Hippocampal formation (tissue), 2 donors: ENCODE measurements at places on chromosomes 7 and 10.

GRCh38 chr10:2208106-2208505 lies 470.8 kb upstream of the ADARB2 start:
- DNase-seq, result no peak

- DNase-seq, result no peak
Measured at GRCh38 chr10:61935077-61935476, 33.6 kb downstream of the ARID5B start.

GRCh38 chr10:96826438-96826837 lies 5.7 kb upstream of the LCOR start:
- DNase-seq, result no peak

DNA sequence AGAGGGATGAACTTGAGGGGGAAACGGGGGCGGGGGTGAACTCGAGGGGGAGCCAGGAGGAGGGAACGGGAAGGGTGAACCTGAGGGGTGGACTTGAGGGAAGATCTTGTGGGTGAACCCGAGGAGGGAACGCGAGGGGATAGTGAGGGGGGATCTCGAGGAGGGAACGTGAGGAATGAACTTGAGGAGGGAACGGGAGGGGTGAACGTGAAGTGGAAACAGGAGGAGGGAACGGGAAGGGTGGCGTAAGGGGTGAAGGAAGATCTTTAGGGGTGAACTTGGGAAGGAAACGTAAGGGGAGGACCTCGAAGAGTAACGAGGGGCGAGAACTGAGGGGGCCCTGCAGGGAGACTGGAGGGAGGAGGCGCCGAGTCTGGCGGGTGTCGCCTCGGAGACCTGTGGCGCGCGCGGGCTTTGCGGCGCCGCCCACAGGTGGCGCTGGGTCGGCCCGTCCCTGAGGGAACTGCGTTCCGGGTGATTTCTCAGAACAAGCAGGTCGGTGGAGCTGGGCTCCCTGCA lies 651 bp downstream of the MYO3A start:
- no peak for DNase-seq

- peak; percentile 50 for DNase-seq
Measured at GRCh38 chr10:77926566-77927401, at the start of gene DLG5. DLG5 (minus strand) TSS chr10:77926755; CDS start chr10:77926520, 235 bp downstream.

GRCh38 chr10:94397549-94398370 lies 4.6 kb upstream of the TBC1D12 start:
- DNase-seq, result no peak

GRCh38 chr10:104199567-104199966 lies 32.6 kb downstream of the CFAP43 start:
- DNase-seq, result no peak

DNA sequence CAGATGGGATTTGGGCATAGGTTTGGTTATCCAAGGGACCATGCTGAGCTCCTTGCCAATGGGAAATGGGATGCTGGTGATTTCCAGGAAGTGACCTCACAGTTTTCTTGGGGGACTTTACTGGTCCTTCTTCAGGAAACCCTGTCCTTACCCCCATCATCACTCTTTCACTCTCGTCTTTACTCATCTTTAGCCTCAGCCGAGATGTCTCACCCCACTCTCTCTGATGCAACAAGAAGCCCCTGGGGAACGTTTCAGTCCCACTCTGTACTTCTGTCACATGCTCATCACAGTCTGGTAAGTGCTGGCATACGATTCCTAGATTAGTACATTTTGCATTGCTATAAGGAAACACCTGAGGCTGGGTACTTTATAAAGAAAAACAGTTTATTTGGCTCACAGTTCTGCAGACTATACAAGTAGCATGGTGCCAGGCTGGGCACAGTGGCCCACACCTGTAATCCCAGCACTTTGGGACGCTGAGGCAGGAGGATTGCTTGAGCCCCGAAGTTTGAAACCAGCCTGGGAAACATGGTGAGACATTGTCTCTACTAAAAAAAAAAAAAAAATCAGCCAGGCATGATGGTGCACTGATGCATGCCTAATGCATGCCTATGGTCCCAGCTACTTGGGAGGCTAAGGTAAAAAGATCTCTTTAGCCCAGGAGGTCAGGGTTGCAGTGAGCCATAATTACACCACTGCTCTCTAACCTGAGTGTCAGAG lies 63.5 kb upstream of the VKORC1L1 start:
- DNase-seq, result no peak

- DNase-seq, result no peak
Measured at GRCh38 chr7:8353991-8354390, 79.4 kb upstream of the NXPH1 start.

DNA sequence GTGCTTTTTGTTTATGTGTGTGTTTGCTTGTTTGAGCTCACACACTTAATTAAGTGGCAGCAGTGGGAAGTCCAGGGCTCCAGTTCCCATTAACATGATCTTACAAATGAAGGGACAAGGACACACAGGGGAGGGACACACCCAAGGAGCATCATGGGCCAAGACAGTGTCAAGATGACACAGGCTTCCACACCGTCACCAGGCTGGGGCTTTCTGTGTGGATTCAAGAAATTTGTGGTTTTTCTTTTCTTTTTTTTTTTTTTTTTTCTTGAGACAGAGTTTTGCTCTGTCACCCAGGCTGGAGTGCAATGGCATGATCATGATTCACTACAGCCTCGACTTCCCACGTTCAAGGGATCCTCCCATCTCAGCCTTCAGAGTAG lies 173.6 kb downstream of the KIAA1217 start:
- DNase-seq, result no peak

DNA sequence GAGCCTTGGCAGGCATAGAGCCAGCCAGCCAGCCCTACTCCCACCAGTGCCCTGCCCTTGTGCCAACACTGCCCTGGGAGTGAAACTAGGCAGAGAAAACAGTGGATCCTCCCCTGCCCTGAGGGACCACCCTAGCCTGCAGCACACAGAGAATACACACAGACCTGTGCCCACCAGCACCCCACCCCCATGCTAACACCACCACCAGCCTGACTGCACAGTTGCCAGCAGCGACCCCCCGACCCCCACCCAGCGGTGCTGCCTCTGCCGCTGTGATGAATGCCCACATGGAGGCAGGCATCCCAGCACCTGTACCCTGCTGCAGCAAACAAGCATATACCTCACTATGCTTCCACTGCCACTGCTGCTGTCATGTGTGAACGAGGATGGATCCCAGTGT lies 9.4 kb upstream of the MIOS start:
- no peak for DNase-seq

GRCh38 chr7:77427996-77428603 lies 12.0 kb upstream of the GSAP start:
- no peak for DNase-seq

- DNase-seq, result no peak
Measured at GRCh38 chr7:143055754-143056153, 3.6 kb downstream of the OR6V1 start.

GRCh38 chr10:78170026-78170475 lies 136.4 kb downstream of the RPS24 start:
- DNase-seq, result no peak

DNA sequence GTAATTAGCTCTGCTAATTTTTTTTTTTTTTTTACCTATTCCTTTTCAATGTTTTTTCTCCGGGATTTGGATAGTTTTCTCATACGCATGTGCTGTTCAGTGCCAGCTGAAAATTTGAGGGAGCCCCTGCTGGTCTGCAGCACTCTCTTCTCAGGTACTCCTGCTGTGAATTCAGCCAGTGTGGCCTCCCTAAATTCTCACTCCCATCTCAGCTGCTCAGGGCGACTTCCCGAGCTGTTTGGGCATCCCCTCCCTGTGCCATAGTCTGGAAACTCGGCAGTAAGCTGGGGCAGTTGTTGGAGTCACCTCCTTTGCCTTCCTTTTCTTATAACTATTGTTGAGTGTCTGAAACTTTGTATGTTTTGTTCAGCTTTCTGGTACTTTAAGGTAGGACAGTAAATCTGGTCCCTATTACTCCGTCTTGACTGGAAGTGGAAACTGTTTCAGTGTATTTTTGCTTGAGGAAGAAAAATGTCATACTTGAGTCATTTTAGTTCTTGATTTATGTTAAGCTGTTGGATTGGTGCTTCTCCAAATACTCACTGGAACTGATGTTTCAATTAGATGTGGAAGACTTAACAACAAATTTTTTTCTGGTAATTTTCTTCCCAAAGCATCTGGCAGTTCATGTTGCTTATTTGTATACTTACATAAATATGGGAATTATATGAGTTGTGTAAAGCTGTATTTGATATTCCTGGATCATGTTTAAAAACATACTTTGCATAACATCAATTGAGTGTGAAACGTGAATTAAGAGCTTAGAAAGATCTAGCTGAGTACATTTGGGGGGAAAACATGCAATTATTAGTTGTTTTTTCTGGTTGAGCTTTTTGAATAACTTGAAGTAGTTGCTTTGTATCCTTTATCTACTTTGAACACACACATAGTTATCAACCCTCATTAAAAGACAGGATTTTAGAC lies 33.7 kb downstream of the MINPP1 start:
- no peak for DNase-seq

DNA sequence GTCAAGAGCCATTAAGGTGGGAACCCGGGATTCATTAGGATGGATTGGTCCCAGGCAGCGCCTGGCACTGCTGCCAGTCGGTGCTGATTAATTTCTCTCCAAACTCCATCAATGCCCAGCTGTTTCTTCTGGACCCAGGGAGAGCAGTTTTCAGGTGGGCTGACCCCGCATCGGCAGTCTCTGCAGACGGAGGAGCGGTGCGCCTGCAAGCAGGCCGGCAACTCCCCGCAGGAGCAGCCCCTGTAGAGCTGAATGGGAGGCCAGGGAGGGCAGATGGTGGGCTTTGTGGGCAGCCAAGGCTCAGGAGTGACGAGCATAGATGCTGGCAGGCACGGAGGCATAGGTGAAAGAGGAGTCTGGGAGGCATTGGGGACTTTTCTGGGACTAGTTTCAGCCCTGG lies 56.5 kb downstream of the CDH23 start:
- DNase-seq, result no peak

DNA sequence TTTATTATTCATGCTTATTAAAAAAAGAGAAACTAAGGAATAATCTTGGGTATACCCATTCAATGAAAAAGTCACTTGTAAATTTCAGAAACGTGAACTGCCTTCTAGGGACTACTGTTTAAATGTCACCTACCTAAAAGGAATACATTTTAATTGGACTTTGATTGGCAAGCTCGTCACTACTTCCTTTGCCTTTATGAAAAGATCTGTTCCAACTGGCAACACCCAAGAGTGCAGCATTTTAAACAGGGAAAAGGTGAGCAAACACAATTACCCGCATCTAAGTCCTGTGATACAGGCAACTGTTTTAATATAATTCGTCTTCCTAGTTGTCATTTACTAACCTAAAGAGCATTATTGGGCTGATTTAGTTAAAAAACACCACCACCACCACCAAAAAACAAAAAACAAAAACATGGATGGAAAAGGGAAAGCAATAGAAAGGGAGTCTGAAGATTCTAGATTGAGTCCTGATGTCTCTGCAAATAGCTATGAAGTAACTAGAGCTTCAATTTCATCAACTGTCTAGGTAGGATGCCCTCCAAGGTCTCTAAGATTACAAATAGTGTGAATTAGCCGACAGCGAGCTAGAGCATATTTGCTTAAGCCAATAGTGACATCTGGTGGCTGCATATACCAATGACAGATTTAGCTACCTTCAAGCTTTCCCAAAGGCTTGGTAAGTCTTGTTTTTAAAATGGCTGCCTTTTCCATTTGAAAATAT lies 33.8 kb upstream of the ICA1 start:
- DNase-seq, result peak; percentile 32

DNA sequence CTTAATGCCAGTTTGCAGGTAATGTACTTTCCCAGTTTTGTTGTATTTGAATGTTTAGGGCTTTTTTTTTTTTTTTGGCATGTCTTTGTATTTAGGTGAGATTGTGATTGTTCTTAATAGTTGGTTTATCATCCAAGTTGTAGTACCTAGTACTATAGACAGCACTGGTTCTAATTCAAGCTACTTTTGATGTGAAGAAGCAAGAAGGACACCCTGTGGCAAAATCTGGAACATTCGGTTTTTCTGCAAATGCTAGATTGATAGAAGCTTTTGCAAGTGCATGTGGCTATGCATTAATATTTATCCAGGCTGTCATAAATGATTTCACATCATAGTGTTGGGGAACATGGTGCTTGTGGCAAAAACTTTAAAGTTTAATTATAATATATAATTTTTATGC lies 248.9 kb downstream of the FOXP2 start:
- DNase-seq, result peak; percentile 22

DNA sequence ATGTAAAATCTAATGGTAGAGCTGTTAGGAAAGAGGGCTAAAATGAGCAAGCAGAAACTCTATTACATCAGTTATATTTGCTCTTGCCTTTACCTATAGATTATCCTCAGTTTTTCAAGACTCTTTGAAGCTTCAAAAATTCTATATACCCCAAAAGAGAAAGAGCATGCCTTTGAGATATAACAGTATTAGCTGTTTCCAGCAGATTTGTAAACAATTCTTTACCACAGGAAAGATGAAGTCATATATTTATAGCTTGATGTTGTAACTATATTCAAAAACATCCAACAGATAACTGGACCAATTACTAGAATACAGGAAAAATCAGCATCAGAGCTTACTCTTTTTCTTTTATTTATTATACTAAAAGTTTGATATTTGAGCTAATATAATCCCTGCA lies 416.2 kb upstream of the TPK1 start:
- no peak for DNase-seq

DNA sequence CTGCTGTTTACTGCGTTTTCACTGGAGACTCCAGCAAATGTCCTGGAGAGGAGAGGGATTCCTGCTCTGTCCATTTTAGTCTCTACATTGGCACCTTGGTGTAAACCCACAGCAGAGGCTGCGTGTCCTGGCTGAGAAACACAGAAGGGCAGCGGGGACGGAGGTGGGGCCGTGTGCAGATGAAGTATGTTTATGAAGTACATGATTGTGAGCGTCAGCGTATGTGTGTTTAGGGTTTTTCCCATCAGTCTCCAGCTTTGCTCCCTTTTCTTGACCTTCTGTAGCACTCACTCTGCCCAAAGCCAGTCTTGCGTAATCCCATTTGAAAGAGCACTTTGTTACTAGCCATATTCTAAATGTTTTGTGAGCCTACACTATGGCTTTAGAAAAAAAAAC lies 750.7 kb upstream of the SORCS1 start:
- DNase-seq, result no peak

GRCh38 chr10:75096749-75097148 lies 14.7 kb upstream of the SAMD8 start:
- DNase-seq, result no peak

DNA sequence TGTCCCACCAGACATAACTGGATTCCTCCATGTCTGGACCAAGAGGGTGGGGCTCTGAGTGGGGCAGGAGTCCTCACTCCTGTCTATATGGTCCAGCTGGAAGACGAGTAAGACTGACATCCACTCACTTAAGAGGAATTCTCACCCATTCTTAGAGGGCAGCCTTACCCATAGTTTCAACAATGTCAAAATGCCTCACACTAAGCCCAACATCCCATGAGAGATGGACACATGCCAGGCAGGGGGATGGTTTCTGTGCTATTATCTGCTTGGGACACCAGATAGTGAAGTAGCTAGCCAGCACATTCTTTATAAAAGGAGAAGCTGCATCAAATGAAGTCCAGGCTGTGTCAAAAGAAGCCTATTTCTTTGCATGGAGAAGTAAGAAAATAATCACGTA lies 4.7 kb upstream of the LANCL2 start:
- no peak for DNase-seq
